ENCODE measurements at places on chromosomes 5 and 9.

- DNase-seq: no peak
Measured at GRCh38 chr9:106576232-106576760, 286.7 kb upstream of the ZNF462 start.

- no peak for DNase-seq
Measured at GRCh38 chr5:135428586-135428985, 18.6 kb downstream of the DCANP1 start.

DNA sequence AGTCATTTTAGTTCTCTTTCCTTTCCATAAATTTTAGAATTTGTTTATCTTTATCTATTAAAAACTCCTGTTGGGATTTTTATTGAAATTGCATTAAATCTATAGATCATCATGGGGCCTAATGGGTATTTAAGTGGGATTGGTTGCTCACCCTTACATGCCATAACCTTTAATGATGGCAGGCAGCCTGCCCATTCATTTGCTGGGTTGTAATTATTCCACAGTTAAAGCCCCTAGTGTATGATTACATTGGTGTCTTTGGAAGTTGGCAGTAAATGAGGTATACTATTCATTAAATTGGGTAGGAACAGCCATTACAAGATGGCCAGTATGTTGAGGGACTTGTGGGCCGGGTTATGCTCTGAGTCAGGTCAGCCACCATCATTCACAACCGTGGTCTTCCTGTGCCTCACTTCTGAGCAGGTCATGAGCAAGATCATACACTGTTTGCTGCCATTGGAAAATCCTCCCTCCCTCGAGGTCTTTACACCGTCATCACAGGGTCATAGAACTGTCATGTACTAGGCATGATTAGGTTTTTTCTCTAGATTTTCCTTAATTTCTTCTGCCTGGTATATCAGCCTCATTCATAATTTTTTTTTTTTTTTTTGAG, 59.5 kb downstream of the CYSTM1 start:
- no peak for DNase-seq

DNA sequence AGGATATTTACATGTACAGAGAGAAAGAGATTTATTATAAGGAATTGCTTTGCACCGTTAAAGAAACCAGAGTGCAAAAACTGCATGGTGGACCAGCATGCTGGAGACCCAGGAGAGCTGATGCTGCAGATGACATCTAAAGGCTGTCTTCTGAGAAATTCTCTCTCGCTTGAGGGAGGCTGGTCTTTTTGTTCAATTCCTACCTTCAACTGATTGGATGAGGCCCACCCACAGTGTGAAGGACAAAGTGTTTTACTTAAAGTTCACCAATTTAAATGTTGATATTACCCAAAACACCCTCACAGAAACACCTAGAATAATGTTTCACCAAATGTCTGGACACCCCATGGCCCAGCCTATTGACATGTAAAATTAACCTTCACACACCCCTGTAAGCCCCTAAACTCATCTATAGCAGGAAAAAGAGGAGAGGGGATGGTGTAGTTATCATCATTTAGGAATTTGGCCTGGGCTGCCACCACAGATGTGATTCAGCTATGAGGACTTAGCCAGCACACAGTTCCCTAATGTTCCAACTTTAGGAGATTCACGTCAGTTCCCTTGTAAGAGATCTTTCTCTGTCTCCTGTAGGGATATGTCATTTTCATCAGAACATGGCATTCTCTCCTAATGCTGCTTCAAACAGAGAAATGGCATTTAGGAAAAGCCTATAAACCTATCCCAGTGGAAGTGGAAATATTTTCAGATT, 358.2 kb upstream of the TLE4 start:
- DNase-seq: no peak

DNA sequence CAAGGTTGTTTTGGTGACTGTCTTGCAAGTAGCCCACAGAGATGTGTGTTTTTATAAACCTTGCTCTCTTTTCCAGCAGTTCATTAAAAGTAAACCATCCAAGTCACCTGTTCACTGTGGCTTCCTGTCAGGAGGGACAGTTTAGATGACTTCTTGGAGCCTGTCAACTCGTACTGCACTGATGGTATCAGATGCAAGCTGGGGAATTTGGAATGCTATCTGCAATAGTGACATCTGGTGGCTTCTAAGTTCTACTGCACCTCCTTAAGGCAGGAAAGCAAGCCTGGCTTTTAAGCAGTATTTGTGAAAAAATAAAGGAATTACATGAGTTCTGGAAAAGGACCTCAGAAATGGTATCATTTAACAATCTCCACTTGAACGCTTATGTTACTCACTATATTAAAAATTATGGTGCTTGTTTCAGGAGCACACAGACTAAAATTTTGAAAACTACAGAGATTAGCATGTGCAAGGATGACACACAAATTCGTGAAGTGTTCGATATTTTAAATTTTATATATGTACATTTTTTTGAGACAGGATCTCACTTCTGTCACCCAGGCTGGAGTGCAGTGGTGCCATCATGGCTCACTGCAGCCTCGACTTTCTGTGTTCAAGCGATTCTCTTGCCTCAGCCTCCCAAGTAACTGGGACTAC, 164.0 kb downstream of the TTC39B start:
- no peak for DNase-seq

GRCh38 chr5:169424279-169424655, 123.3 kb upstream of the SLIT3 start:
- DNase-seq: no peak

DNA sequence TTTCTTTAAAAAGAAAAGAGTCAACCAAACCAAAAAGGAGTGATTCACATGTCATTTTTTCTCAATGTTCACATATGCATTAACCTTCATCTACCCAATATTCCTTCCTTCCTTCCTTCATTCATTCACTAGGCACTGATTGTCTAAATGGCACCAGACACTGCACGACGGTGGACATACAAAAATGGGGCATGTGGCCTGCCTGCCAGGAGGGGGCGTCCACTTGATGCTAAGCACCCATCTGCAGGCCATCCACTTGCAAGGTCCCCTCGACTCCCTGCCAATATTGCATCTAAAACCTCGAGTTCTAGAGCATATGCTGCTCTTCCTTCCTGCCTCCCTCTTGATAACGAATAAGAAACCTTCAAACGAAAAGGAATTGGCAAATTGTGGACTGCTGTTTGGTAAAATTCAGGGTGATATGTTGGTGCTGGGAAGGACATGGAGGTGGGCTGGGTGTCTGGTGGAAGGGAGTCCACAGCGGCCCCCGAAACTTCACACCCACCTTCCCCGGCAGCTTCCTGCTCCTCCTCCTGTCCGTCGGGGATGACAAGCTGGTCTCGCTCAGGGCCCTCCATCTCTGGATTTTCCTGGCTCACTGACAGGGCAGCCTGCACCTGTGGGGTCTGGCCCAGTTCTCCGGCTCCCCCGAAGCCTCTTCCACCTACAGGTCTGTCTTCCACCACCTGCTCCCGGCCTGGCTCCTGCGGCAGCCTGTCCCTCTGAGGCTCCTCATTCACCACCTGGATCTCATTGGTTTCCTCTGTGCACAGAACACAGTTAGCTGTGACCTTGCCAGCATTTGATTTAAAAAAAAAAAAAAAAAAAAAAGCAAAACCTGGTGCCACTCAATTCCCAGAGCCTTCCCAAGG, 64.3 kb downstream of the GOLM1 start:
- DNase-seq: no peak

DNA sequence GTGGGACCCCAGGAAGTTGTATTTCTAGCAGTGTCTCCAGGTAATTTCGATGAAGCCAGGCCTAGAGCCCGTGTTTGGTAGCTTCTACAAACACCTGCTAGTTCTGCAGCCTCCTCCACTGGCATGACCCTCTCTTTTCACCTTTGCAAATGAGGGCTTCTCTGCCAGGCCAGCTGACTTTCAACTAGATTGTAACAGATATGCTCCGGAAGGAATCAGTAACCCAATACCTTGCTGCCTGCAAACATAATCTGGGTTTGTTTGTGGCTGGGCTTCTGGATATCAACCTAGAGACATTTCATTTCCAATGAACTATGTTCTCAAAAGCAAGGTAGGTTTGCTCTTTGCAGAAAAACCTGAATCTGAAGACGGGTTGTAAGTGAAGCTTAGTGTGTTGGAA, 354.8 kb downstream of the DMRT2 start:
- no peak for DNase-seq

DNA sequence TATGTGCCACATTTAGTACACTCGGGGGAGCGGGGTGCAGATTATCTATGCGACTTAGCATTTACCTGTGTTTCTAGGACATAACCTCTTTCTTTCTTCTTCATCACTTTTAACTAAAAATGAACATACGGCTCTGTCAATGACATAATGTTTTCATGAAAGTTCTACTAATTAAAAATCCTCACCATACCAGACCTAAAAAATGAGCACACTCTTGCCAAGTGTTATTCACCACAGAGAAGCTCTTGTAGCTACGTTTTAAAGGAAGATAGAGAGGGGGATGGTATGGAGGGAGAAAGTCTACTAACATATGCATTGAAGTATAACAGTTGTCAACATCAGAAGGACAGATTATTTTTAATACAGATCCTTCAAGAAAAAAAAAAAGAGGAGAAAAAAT, 1.6 kb downstream of the CDH10 start:
- DNase-seq: no peak

GRCh38 chr9:136098844-136099243, 3.8 kb upstream of the NACC2 start:
- no peak for DNase-seq

DNA sequence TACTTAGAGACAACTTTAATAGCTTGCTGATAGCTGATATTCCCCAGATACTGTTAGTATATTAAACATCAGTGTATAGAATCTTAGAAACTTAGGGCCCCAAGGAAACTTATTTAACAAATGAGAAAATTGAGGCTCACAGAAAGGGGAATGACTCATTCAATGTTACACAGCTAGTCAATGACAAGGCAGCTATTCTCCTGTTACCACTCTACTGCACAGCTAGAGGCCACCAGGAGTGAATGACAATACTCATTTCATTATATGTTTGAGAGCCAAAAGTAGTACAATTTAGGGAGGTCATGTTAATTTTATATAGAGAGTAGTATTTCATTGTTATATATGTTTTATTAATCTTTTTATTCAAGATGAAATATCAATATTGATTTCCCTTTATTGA, 33.2 kb upstream of the PCDHB1 start:
- no peak for DNase-seq

GRCh38 chr9:36987409-36987808, 46.7 kb downstream of the PAX5 start:
- DNase-seq: no peak

- DNase-seq: no peak
Measured at GRCh38 chr5:43425983-43426382, 13.8 kb upstream of the CCL28 start.

GRCh38 chr5:152560512-152561137, 155.5 kb upstream of the NMUR2 start:
- no peak for DNase-seq

DNA sequence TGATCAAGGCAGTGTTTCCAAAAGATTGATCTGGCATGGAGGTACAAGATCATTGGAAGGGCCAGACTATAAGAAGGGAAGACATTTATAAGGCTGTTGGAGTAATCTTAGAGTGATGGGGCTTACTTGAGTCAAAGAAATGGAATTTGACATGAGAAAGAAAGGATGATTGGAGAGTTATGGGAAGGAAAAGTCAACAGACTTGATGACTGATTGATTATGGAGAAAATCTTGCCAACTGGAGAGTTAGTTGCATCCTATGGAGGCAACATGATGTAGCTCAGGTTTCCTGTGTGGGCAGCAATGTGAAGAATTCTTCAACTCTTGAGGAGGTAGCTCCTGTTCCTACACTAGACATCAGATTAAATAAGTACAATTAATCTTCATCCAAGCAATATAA, 10.9 kb upstream of the MAST4 start:
- DNase-seq: no peak
